ENCODE measurements at places on chromosomes 2 and 18.
A peak's percentile ranks its signal among the peaks of the same experiment; 100 is the strongest.

DNA sequence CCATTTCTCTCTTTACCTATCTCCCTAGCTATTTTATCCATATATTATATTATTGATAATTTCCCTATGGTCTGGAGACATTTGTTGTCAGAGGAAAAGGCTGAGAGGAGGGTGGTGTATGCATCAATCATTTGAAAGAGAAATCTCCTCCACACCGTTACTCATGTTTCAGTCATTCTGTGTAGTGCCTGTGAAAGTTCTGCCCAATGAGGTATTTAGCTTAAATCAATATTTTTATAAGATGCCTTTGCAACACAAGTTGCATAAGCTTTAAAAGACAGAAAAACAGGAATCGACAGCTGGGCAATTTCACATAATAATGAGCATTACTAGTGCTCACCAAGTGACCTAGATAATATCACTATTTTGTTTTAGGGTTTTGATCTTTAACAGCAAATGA lies 363.7 kb upstream of the FSIP2 start:
- DNase-seq: no peak

DNA sequence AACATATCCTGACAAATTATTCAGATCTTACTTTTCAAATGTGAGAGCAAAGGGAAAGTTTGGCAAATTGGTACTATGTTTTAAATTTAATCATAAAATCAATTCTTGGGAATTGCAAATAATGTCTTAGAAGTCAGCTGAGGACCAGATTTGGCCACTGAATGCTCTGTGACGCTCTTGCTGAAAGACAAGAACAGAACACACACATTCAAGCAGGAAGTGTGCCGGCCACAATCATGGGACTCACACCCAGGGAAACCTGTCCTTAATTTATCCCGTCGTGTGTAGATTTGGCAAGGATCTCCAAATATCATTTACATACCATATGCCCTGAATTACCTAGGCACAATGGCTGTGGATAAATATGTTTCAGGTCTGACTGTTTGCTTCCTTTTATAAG lies 253.1 kb downstream of the TCF4 start:
- DNase-seq: no peak

DNA sequence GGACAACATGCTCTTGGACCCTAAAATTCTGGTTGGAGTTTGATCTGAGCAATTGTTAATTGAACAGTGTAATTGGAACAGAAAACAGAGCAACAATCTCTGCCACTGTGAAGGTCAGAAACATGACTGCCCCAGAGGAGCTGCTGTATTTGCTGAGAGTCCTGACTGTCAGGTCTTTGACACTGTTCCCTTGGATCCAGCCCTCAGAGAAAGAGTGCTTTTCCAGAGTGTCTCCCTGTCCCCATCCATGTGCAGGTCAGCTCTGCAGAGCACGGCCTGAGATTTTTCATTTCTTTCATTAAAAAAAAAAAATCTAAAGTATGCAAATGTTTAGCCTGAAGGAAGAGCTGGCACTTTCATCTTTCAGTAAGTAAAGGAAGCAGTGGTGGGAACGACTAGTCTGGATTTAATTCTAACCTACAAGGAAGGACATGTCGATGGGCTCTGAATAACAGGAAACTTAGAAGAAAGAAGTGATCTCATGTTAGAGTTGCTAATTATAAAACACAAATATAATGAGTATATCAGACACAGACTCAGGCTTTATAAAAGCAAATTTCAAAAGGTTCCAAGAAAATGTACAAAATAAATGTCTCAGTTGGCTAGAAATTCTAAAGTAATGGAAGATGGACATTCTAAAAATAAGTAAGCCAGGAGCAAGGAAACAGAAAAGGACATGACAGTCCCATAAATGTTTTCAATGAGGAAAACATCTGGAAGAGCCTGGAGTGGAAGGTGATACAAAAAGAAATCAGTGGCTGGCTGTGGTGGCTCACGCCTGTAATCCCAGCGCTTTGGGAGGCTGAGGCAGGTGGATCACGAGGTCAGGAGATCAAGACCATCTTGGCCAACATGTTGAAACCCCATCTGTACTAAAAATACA lies 876.5 kb downstream of the EPHA4 start:
- no peak for DNase-seq

- no peak for DNase-seq
Measured at GRCh38 chr2:170180031-170180566, 2.2 kb downstream of the MYO3B start.

- DNase-seq: no peak
Measured at GRCh38 chr2:197239434-197239833, 71.1 kb downstream of the ANKRD44 start.

DNA sequence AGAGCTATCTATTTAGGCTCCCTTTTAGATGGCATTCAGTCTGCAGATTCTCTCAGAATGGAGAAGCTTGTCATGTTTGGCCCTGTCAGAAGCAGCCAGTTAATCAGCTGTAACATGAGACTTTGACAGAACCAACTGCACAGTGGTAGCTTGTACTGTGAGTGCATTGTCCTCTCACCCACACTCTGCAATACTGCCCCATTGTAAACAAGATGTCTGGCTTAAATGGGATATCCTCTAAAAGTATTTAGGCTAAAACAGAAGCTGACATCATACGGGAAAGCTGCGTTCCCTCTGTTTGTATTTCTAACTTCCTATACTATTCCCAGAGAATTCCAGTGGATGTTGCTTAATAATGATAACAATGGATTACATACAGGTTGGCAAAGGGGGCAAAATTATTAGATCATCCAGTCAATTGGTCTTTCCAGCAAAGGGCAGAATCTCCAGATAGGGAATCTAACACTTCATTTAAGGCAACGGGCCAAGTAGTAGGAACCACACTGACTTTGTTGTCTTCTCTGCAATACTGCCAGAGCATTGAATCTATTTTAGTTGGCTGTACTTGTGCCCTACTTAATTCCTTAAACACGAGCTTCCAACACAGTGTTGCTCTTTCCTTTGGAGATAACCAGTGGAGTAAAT lies 15.4 kb upstream of the STAT4 start:
- no peak for DNase-seq

GRCh38 chr2:229169751-229170150 lies 101.3 kb downstream of the PID1 start:
- no peak for DNase-seq

DNA sequence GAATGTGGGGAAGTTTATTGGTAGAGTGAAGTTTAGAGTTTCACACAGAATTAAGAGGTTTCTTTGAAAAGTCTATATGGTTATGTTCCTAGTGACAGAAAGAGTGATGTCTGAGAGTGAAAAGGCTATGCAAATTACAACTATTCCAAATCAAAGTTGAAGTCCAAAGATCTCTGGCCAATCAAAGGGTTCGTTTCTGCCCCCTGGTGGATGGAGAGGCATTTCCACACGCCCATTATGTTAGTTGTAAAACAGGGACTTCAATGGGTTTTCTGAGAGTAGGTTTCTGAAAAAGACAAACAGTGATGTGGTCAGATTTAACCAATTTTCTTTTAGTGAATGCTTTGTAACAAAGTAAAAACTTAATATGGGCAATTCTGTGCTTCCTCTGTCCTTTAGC lies 441.5 kb upstream of the POU3F3 start:
- DNase-seq: peak; percentile 14

GRCh38 chr2:133602538-133602937 lies 34.3 kb upstream of the NCKAP5 start:
- DNase-seq: peak; percentile 4

DNA sequence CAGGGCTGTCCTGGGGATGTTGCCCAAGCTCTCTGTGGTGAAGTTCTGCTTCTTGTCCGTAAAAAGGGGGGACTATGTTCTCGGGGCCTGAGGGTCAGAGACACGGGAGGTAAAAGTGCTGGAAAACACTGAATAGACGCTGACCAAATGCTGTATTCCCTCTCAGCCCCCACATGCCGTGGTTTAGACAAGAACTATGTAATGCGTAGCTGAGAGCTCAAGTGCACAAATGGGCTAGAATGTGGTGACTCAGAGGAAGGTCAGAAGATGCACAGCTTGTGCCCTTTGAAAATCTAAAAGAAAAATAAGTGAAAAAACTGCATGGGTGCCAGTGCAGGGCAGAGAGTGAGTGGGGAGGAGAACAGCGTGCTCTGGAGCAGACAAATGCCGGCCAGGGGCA lies 80.3 kb upstream of the MAP4K4 start:
- no peak for DNase-seq

DNA sequence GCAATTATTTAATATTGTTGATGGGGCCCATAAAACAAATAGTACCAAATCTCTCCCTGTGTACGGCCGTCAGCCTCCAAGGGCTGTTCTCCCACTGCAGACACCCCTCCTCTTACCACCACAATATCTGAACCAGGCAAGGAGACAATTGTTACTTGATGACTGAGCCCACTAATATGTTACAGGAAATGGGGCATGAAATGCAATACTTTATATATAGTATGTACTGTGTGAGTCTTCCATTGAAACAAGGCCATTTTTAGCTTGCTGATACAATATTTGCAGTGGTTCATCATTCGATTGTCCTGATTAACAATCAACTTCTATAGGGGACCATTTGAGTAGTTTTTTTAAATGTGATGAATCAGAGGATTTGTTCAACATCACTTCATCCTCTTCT lies 307.3 kb downstream of the GBX2 start:
- DNase-seq: no peak

- no peak for DNase-seq
Measured at GRCh38 chr2:198141726-198142125, 337.3 kb downstream of the PLCL1 start.

DNA sequence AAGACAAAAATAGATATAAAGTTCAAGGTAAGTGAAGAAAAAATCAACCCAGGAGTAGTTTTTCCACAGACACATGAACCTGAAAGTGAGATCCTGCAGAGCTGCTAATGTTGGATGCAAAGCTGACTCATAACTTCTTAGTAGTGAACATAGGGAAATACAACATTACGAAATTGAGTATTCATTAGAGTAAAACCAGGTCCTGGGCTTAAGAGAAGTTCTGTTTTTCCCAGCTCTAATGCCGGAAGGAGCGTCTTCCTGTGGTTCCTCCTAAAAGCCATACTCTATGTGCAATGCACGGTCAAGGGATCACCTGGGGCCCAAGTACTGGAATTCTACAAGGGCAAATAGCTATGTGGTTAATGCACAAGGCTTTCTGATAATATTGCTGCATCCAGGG lies 141.7 kb downstream of the RBMS1 start:
- DNase-seq: no peak

DNA sequence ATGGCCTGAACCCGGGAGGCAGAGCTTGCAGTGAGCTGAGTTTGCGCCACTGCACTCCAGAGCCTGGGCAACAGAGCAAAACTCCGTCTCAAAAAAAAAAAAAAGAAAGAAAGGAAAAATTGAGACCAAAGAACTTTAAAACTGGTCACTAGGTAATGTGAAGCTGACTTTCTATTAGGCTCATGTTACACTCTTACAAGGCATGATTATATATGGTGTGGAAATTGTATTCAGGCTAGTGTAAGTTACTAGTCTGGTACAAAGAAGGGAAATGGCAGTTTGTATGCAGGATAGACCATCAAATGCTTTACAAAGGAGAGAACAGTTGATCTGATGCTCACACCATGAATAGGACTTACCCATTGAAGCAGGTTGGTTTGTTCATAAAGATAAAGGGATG lies 35.4 kb upstream of the ARMC9 start:
- DNase-seq: no peak

DNA sequence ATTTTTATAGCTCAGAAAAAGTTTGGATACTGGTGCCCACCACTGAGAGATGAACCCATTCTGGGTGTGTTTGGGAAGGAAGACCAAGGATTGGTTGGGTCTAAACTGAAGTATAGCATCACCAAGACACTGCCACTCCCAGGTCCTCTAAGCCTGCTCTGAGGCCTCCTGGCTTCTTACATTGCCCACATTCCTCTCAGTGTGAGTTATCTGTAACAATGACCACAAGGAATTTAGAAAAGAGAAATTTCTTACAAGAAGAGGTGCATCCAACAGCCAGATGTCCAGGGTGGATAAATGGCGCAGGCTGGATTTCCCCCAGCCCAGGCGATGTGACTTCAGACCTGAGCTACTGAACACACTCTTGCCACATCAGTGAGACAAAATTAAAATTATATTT lies 1.6 kb upstream of the GPR45 start:
- DNase-seq: no peak

DNA sequence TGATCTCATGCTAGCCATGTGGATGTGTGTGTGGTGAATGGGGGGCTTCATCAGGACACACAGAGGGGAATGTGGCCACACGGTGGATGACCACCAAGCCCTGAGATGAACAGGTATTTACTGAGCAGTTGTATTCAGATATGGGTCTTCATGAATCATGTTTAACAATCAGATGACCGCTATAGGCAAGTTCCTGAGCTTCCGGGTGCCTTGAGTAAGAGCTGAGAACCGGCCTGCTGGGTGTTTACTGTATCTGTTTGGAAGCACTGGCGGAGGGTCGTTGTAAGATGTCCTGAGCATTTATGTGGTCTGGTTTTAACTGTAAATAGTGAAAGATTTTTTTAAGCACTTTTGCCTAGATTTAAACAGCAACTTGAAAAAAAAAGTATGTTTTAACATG lies 43.9 kb downstream of the BOLA3 start:
- DNase-seq: no peak

- no peak for DNase-seq
Measured at GRCh38 chr18:58058720-58059119, 14.7 kb downstream of the NEDD4L start.

DNA sequence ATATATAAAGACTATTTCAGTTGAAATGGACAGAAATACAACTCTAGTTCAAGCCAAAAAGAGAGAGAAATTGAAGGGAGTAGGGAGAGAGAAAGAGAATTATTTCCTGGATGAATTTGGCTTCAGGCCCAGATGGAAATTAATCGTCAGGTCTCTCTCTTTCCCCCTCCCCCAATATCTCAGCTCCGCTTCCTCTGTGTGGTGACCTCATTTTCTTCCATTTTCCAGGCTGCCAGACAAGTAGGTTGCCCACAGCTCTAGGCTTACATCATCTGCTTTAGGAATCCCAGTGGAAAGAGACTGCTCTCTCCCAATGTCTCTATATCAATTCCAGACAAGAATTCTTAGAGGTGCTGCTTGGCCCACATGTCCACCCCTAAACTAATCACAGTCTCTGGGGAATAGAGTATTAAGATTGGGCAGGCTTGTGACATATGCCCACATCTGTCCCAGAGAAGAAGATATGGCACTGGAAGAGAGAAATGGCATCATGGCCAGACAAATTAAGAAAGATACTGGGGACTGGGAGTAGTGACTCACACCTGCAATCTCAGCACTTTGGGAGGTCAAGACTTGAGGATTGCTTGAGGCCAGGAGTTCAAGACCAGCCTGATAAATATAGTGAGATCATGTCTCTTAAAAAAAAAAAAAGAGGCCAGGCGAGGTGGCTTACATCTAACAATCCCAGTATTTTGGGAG lies 37.2 kb upstream of the CFAP36 start:
- no peak for DNase-seq

DNA sequence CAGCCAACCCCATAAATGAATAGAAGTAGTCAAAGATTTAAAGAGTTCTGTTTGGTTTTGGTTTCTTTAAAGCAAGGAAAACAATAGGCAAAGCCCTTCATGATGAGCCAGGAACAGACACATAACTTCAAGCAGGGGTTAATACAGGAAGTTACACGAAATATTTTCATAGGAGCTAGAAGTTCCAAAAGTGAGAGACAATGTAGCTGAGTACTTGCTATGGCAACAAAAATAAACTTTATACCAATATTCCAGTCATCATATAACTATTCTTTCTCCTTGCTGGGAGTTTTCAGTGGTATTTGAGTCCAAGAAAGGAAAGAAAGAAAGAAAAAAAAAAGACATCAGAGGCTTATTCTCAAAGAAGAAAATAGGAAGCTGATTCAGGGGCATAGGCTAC lies 56.2 kb downstream of the COBLL1 start:
- no peak for DNase-seq
